ENCODE measurements at places on chromosomes 3 and 15.

GRCh38 chr3:44050867-44051266 lies 190.8 kb upstream of the TOPAZ1 start:
- DNase-seq = no peak

- DNase-seq = no peak
Observed at GRCh38 chr15:101379647-101380046, 84.6 kb upstream of the SNRPA1 start.

GRCh38 chr3:110017304-110017703 lies 680.0 kb upstream of the DPPA4 start:
- DNase-seq = no peak

DNA sequence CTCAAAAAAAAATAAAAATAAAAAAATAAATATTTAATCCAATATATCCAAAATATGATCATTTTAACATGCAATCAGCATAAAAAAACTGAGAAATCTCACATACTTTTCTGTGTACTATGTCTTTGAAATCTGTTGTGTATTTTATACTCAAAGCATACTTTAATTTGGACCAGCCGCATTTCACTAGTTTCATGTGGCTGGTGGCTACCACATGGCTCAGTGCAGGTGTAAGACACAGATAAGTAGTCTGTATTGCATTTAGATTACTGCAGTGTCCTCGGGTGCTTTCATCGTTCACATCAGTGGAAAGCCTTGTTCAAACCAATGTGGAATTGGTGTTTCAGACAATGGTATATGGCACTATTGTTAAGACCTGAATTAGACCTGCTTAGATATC lies 11.0 kb downstream of the CRTC3 start:
- DNase-seq = no peak

GRCh38 chr15:78684657-78685056 lies 43.6 kb upstream of the CHRNB4 start:
- no peak for DNase-seq

DNA sequence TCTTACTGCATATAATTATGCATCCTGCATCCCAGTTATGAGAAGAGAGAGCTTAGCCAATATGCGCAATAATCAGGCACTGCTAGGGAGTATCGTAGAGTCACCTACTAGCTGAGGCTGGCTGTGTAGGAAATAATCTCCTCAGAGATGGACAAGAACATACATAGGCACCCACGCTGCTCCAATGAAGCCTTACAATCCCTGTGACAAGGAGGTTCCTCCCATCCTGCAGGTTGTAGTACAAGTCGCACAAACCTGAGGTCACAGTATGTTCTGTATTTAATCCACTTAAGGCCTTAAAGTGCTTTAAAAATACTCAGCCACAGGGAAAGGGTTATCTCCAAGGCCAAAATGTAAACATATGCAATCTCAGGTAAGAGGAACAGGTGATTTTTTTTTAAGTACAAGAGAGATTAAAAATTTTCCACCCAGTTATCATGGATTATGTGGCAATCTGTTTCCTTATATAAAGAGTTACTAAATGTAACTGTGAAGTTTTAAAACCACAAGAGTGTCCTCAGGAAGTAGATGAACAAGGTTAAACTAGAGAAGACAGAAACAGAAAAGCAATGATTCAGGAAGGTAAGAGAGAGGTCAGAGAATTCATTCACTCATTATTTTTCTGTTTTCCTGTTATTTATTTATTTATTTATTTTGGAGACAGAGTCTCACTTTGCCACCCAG lies 7.5 kb upstream of the COLQ start:
- no peak for DNase-seq

- DNase-seq = no peak
Observed at GRCh38 chr3:139534992-139535879, 4.3 kb downstream of the RBP1 start.

GRCh38 chr3:24088782-24089181 lies 143.7 kb downstream of the NR1D2 start:
- no peak for DNase-seq

- no peak for DNase-seq
Observed at GRCh38 chr3:128491691-128491940, 1.4 kb downstream of the GATA2 start.

DNA sequence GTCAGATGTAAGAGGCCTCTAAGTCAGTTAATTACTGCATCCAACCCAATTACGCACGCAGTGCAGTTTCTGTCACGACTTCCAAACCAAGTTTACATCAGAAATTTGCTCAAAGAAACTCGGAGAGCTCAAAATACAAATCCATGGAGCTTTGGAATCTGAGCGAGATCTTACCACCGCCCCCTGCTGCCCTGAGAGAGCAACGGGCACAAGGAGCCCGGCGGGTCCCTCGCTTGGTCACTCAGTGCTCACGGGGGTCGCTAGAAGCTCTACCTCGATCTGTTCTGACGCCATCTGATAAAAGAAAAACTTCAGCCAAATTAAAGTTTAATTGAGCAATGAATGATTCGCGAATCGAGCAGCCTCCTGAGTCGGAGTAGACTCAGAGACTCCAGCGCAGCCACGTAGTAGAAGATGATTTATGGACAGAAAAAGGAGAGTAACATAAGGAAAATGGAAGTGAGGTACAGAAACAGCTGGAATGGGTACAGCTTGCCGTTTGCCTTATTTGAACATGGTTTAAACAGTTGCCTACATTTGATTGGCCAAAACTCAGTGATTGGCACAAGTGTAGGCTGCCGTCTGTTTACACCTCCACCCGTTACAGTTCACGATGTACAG lies 232.7 kb upstream of the ATP10A start:
- DNase-seq = no peak

- peak; percentile 14 for DNase-seq
Observed at GRCh38 chr3:8443829-8444791, 57.5 kb upstream of the LMCD1 start.

- DNase-seq = no peak
Observed at GRCh38 chr15:90080458-90080755, 21.9 kb downstream of the IDH2 start.

DNA sequence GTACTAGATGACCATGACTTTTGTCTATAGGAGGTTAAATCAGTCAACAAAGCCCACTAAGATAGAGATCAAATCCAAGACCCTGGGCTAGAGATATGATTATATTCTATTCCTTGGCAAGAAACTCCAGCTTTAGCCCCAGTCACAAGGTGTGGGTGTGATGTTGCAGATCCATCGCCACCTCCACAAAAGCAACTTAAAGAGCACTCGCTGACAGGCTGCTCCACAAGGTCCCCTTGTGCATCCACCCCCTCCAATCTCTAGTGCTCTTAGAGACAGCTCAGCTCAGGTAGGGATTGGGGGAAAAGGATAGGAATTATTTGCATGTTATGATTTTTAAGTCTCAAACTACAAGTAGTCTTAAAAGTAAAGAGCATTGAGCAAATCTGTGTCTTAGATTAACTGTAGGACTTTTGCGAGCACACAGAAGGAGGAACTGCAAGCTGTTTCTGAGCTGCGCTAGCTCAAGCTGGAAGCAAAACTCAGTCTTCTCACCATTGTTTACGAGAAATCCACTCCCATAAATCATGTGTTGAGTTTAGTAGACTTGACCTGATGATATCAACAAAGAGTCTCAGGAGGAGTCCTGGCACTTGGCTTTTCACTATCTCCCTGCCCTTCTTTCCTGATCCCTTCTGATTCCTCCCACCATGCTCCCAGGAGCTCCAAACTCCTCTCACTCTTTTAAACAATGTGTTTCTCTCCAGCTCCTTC lies 177.6 kb downstream of the STAC start:
- no peak for DNase-seq

DNA sequence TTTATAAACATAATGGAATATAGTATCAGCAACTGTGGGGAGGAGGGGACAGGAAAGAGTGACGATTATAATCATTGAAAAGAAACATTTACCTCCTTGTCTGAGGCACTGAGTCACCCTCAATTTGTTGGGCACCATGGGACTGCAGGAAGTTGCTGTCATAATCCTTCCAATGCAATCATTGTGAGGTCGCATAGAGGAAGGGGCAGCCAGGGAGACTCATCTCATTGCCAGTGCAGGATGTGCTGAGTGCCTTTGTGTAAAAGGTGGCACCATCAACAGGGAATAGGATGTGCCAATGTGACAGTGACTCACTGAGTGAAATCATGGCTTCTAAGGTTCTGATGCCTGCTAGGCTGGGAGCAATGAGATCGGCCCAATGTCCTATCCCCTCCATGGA lies 300.4 kb upstream of the ADAMTS9 start:
- DNase-seq = no peak

DNA sequence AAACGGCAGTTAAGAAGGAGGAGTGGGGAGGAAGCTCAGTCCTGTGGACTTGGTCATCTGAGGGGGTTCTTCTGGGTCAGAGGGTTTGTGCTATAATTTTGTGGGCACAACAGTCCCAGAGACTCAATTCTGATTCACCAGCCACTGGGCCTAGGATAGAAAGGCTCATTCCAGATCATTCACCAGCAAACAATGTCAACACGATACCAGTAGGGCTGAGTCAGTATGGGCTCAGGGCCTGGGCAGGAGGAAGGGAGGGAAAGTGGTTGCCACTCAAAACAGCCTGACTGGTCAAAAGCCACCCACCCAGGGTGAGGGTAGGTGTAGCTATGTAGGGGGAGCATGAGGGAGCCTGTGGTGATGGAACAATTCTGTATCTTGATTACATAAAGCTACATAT lies 86.9 kb upstream of the MEX3B start:
- no peak for DNase-seq

DNA sequence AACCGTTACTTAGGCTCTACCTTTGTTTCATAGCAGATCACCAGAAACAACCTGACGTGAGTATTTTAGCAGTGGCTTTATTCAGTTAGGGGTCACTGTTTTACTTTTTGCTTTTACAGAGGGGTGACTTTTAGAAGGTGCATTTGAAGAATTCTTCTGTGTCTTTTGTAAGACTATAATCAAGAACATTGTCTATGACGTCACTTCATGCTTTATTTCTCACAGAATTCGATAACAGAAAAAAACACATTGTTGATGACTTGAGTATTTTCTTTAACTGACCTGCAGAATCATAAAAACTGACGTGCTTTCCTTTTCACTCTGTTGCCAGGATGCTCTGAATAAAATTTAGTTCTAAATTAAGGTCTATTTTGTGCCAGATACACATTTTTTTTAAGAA lies 244.5 kb downstream of the SLC9A9 start:
- DNase-seq = no peak

GRCh38 chr15:67335534-67336222 lies 81.1 kb downstream of the IQCH start:
- DNase-seq = no peak

- DNase-seq = no peak
Observed at GRCh38 chr3:38545983-38546382, 49.8 kb downstream of the EXOG start.

- DNase-seq = no peak
Observed at GRCh38 chr3:65808407-65808806, 230.3 kb downstream of the MAGI1 start.

All from NCI-H1930 (cell line).